ENCODE measurements at places on chromosomes 3 and 15.
A peak's percentile ranks its signal among the peaks of the same experiment; 100 is the strongest.

DNA sequence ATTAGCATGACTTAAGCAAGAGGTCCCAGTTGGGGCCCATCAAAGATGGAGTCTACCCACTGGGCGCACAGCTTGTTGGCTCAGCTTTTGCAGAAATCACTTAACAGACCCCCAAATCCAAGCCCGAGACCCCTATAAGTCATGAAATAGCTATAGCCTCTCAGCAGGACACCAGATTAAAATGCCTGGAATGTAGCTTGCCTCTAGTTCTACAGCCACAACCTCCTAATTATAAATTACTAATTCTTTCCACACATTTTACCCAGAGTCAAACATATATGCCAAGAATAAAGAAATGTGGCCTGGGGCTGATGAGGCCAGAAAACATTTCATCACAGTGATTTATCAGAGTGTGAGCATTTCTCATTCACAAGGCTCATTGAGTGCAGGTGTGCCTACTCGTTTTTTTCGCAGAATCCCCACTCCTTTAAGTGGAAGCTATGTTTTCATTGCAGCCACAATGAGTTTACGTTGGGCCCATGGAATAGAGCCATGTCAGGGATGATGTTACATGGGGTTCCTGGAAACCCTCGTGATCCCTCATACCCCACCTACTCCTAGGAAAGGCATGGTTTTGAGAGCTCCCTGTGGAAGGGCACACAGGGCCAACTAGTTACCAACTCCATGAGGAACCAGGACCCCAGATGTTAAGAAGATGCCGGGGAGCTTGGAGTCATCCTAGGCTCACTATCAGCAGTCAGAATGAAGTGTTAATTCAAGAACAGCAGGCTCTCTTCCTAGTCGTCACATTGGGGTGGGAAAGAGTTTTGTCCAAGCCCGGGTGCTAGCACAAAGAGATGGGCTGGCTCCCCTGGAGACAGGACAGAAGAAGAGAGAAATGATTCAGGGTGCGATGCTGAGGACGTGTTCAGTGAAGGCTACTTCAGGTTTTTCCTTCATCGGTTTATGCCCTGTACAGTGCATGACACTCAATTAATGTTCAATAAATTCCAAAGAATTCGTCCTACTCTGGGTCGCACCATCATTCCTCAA is 90.2 kb upstream of the ABHD17C start:
- no peak for DNase-seq

DNA sequence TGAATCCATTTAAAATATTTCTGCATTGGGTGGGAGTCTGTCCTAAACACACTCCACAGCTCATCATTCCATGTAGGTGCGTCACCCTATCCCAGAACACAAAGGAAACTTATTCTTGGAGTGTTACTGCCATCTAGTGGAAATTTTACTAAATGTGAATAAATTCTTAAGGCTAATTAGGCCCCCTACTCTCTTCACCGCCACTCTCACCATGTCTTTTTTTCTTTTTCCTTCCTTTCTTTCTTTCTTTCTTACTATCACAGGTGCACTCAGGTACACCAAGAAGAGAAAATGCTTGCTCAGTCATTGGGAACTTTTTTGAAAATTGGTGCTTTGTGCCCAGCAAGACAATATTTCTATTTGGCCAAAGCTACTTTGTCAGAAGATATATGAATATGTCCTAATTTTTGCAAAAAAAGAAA is 26.4 kb upstream of the ATP8B4 start:
- peak; percentile 57 for DNase-seq

GRCh38 chr15:58390655-58391054 is 41.1 kb upstream of the LIPC start:
- no peak for DNase-seq

DNA sequence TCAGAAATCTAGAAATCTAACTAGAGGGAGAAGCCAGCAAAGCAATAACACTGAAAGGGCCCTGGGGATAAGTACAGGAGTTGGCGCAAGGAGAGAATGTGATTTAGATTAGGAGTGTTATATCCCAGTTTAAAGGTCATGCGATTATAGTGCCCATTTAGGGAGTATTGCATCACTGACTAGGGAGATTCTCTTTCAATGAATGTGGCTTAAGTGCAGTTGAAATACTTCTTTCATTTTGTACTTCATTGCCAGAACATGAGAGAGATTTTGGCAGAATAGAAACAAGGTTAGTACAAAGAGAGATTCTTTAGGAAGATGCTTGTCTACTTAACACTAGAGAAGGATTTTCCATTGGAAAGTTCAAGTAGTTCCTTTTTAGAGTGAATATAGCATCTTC is 13.9 kb downstream of the ROBO2 start:
- no peak for DNase-seq

DNA sequence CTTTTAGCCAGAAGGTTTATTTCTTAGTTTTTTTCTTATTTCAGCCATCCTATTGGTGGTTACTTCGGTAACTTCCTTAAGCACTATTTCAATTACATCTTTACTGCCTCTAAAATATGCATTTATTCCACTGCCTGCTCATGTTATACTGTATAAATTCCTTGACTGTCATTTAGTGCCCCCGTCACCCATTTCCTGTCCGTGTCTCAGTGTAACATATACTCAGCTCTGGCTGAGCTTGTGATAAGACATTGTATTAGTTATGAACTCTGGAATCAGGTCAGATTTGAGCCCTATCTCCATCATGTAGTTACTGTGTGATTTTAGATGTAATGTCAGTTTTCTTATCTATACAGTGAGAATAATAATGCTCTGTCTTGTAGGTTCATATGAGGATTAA is 24.2 kb downstream of the PIAS1 start:
- no peak for DNase-seq

DNA sequence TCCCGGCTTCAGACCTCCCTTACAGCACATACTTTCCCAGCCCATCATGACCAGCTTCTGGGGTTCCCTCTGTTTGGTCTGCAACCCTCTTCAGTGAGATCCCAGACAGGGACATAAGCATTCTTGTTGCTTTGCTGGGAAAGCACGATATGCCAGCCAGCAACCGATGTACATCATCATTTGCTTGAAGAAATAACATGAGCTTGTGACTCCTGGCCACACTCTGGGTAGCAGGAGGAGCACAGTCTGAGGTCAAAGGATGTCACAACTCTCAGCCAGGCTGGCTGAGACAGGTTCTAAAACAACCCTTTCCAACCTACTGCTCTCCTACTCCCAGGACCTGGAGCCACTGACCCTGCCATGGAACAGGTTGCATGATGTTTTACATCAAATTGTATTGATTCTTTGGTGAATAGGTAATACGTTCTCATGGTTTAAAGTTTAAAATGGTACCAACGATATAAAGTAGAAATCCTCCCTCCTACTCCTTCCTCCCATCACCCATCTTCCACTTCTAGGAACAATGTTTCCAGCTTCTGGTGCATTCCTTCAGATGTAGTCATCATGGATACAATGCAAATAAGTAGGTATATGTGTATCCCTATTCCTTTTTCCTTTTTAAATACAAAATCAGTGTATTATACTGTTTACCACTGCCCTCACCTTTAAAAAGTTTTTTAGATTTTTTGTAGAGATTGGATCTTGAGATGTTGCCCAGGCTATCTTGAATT is 190.3 kb downstream of the OPA1 start:
- DNase-seq = no peak

DNA sequence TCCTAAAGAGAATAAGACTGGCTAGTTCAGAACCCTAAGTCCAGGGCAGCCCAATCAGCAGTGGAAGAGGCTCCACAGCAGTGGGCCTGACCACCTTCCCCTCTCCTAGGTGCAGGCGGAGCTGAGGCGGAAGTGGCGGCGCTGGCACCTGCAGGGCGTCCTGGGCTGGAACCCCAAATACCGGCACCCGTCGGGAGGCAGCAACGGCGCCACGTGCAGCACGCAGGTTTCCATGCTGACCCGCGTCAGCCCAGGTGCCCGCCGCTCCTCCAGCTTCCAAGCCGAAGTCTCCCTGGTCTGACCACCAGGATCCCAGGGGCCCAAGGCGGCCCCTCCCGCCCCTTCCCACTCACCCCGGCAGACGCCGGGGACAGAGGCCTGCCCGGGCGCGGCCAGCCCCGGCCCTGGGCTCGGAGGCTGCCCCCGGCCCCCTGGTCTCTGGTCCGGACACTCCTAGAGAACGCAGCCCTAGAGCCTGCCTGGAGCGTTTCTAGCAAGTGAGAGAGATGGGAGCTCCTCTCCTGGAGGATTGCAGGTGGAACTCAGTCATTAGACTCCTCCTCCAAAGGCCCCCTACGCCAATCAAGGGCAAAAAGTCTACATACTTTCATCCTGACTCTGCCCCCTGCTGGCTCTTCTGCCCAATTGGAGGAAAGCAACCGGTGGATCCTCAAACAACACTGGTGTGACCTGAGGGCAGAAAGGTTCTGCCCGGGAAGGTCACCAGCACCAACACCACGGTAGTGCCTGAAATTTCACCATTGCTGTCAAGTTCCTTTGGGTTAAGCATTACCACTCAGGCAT is 33.7 kb downstream of the VIPR1 start:
- peak; percentile 54 for DNase-seq

DNA sequence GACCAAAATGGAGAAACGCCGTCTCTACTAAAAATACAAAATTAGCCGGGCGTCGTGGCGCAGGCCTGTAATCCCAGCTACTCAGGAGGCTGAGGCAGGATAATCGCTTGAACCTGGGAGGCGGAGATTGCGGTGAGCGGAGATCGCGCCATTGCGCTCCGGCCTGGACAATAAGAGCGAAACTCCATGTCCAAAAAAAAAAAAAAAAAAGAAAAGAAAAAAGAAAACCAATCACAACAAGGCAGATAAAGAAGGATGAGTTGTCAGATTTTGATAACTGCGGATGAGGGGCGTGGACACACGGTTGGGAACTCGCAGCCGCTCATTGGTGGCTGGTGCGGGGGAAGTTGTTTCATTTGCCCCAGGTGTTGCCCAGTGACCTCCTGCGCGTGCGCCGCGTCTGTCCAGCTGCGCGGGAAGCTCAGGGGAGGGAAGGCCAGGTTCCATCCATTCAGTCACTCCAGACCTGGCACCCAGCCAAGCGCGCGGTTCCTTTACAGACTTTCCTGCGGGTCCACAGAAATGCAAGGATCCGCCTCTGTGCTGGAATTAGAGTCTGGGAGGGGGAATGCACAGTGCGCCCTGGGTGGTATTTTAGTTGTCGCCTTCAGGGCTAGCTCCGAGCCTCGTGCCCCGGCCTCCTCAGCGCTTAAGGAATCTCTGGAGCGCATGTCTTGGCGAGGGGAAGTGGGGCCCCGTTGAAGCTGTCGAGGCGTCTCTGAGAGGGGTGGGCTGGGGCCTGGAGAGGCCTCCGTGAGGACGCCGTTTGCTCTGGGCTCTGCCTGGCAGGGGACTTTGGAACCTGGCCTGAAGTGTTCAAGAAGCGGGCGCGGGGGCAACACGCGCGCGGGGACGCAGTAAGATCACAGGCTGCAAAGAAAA is 708 bp upstream of the GCHFR start:
- DNase-seq = peak; percentile 13

DNA sequence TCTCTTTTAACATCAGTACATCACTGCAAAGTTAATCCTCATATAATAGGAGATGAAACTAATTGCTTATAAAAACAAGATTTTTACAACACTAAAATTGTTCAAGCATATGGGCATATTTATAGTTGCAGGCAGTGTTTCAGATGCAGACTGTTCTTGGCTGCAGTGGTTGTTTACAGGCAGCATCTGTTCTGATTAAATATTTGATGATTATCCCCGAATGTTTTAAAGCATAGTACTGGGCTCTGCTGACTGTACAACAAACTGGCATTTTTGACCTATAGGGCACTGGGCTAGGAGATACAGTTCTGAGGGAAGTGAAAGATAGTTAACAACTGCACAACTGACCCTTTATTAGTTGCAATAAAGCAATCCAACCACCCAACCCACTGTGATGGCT is 113.6 kb downstream of the UBE3A start:
- no peak for DNase-seq

GRCh38 chr3:40620151-40620550 is 95.4 kb downstream of the ZNF621 start:
- DNase-seq = no peak

- no peak for DNase-seq
These were observed 19.4 kb downstream of the CA12 start for GRCh38 chr15:63362196-63362595.

DNA sequence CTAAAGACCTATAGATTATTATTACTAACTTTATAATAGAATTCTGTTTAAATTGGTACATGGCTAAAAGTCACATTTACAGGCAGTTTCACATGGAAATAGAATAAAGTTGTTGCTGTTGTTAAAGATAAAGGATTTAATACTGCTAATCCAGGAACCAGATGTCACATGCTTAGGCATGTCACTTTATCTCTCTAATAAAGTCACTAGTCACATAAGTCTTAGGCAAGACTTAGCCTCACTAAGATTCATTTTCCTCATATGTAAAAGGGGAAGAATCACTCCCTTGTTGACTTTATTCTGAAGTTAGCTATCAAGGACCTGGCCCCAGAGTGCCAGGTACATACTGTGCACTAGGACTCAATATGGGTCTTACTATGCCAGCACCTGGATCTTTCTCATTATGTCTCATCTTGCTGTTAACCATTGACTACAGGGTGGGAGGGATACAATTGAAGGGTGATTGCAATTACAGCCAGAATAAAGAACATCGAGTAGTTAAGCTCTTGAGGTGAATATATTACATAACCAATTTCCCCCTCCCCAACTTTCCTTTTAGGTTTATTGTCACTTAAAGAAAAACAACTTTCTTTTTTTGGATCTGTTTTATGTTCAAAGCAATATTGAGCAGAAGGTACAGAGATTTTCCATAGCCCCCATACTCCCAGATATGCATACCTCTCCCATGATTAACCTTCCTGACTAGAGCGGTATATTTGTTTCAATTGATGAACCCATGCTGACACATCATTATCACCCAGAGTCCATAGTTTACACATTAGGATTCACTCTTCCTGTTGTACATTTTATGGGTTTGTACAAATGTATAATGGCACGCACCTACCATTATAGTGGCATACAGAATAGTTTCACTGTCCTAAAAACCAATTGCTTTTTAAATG is 36.6 kb downstream of the LNP1 start:
- no peak for DNase-seq

GRCh38 chr3:73030073-73030597 is 31.3 kb upstream of the EBLN2 start:
- no peak for DNase-seq

DNA sequence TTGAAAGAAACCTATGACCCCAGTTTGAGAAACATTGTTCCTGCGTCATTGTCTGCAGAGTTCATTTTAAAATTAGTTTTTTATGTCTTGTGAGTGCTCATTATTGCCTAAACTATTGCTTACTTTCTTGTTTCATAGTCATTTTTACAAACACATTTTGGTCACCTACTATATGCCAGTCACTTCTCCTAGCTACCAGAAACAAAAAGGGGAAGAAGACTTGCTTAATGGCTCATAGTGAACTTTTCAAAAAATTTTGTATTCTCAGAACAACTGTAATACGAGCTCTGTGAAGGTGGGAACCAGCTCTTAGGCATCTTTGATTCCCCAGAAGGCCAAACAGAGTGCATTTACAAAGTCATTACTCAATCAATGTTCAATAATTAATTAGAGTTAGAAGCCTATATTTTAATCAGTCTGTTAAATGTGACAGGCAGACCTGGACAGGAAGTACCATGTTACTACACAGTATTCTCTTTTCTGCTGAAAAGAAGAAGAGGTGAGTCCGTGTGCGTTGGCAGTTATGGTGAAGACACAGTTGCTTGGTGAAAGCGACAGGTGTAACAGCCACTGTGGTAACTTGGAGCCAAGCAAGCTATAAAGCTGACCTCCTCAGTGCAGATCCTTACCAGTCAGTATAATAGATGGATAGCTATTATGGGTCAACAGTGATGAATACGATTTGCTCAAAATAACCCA is 46.6 kb downstream of the DPPA2 start:
- no peak for DNase-seq
